ENCODE measurements at places on chromosomes 16 and 17. TPM values are rescaled to one million over a fixed set of nuclear protein-coding genes. Genes with fewer than 3 reads are reported as not detected.

ZFP3 gene
- total RNA-seq = 7.9 TPM

FBXW10B gene
- total RNA-seq = under 0.01 TPM

NACA2 gene
- total RNA-seq = not detected

DEXI gene
- 3.7 TPM for total RNA-seq

GPRC5C gene
- total RNA-seq = 4.2 TPM

C17orf50 gene
- total RNA-seq = not detected

TNFSF13 gene
- 0.49 TPM for total RNA-seq

SDR42E1 gene
- total RNA-seq = under 0.01 TPM

KRTAP1-1 gene
- total RNA-seq = not detected

EFNB3 gene
- total RNA-seq = 24.3 TPM
